Stimulated activated CD4-positive, alpha-beta T cell treated with anti-CD3 and anti-CD28 coated beads, Interleukin-1b, Interleukin-23, amount 100 ng/mL, for 1 hour (primary cell): ENCODE measurements at places on chromosomes 5 and 9.

DNA sequence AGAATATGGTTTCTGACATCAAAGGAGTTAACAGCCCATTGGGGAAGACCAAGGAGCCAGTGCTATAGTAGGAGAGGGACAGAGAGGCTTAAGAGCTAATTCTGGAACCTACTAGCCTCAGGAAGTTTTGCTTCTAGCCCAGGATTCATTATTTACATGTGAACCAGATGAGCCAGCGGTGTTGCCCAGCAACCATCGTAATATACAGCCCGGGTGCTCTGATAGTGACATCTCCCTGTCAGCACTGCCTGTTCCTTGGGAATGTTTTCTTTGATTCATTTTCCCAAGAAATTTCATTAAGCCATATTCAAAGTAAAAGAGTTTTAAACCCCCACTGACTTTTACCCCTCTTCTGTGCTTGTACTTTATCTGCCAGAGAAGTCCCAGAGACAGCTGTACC lies 217.4 kb upstream of the ADAMTSL1 start:
- no peak for DNase-seq

DNA sequence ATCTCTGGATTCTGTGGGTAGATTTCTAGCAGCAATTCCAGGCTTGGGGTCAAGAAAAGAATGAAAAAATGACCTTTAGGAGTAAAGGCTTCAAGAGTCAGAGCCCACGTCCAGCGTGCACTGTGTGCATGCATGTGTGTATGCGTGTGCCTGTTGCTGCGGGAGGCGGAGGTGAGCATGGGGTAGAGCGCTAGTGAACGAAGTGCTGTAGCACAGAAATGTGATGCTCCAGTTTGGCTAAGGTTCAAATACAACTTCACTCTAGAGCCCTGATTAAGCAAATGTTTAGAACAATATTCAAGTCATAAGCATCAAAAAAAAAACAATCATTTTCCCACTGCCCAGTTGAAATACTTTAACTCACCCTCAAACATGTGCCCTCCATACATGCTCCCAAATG lies 403.9 kb downstream of the ZNF608 start:
- DNase-seq = no peak

- no peak for DNase-seq
Observed at GRCh38 chr9:18979367-18979766, 53.6 kb downstream of the SAXO1 start.

- DNase-seq = no peak
Observed at GRCh38 chr9:87382900-87383299, 114.8 kb upstream of the DAPK1 start.

DNA sequence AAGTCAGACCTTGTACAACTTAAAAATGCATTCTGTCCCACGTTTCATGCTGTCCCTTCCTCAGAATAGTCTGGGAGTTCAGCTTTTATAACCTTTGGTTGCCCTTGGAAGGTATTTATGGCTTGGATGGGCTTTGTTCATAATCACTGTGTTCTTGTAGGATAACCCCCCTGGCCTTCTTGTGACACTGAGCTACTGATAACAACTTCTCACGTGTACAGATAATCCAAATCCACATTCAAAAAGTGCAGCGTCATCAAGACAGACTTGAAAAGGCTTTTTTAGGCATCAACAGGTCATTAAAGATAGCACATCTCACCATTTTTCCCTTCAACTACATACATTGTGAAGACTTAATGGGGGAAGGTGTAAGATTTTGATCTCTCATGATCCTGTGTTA lies 42.0 kb downstream of the SLC1A3 start:
- DNase-seq = no peak

- DNase-seq = no peak
Observed at GRCh38 chr5:172719211-172719610, 51.8 kb downstream of the DUSP1 start.

GRCh38 chr5:159359408-159359807 lies 29.1 kb upstream of the IL12B start:
- no peak for DNase-seq

DNA sequence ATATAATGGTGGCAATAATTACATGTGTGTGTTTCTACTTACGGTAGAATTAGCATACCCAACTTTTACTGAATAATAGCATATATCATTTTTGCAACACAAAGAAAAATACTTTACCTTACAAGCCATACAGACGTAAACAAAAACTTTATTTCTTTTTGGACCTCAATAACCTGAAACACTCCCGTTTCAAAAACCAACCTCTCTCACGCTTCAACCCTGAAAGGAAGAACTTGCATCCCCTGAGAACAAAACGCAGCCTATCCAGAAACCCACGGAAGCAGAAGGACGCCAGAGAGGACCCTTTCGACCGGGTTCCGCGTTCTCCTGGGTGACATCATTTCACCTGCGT lies at the start of gene RNF38:
RNF38 (minus strand) TSS at position 290 of the 352 bp plus-strand sequence; CDS start at position 129, 161 bp downstream.
- DNase-seq = no peak

- no peak for DNase-seq
Observed at GRCh38 chr5:31890046-31890445, 251.1 kb downstream of the PDZD2 start.

DNA sequence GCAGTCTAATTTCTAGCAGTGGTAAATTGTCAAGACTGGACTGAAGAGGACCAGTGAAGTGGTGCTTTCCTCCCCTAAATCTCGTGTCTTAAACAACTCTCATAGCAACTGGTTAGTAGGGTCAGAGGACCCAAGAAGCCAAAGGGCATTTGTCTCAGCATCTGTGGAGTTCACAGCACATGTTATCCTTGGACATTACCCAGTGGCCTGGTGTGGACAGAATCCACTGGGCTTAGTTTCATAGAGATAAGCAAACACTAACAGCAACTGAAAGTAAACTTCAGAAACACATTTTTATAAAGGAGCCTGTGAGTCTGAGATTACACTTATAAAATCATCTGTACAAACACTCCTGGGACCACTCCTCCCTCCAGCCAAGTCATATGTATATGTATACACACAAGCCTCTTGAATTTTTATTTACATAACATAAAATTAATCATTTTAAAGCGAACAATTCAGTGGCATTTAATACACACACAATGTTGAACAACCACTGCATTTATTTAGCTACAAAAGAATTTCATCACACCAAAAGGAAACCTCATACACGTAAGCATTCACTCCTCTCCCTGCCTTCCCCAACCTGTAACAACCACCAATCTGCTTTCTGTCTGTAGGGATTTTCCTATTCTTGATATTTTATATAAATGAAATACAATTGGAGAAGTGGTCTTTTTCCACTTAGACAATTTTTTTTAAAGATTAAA lies 457.8 kb downstream of the RASEF start:
- DNase-seq = no peak
